ENCODE measurements at places on chromosomes 2 and 18.

DNA sequence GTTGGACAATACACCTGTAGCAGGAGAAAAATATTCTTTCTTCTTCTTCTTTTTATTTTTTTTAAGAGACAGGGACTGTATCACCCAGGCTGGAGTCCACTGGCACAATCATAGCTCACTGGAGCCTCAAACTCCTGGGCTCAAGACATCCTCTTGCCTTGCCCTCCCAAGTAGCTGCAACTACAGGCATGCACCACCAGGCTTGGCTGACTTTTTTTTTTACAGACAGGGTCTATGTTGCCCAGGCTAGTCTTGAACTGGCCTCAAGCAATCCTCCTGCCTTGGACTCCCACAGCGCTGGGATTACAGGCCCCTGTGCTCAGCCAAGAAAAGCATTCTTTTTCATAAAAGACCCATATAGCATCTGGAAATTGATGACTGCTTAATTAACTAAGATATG is 17.1 kb upstream of the ARHGAP28 start:
- DNase-seq: no peak

GRCh38 chr2:121974897-121975661 is 219.6 kb downstream of the TSN start:
- peak; percentile 53 for DNase-seq

GRCh38 chr18:69401972-69402532 is 1.4 kb downstream of the DOK6 start:
- peak; percentile 26 for DNase-seq

DNA sequence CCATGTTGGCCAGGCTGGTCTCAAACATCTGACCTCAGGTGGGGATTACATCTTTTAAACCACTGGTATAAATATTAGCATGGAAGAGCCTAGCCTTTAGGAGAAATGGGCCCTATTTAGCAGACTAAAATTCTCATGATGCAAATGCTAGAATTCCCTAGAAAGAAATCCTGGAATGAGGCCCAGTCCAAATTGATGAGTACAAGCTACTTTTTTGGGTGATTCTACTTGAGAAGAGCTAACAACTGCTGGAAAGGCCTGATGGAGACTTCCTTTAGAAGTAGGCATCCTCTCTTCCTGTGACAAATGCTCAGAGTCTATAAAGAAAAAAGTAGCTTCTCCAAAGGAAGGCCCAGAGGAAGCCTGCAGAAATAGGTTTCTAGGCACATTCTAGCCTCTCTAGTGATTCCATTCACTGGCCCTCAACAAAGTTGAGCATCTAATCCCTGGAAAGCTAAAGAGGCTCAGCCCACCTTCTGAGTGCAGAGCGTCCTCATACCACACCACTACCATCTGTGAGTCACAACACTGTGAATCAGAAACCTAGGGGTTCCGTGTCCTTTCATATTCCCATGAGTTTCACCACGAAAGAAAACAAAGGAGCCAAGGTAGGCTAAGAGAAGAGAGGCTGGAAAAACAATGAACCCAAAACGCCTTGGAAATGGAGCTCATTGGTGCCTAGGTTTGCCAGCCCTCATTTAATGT is 183.1 kb downstream of the C1D start:
- DNase-seq: no peak

GRCh38 chr2:221109552-221109951 is 462.6 kb downstream of the EPHA4 start:
- no peak for DNase-seq

DNA sequence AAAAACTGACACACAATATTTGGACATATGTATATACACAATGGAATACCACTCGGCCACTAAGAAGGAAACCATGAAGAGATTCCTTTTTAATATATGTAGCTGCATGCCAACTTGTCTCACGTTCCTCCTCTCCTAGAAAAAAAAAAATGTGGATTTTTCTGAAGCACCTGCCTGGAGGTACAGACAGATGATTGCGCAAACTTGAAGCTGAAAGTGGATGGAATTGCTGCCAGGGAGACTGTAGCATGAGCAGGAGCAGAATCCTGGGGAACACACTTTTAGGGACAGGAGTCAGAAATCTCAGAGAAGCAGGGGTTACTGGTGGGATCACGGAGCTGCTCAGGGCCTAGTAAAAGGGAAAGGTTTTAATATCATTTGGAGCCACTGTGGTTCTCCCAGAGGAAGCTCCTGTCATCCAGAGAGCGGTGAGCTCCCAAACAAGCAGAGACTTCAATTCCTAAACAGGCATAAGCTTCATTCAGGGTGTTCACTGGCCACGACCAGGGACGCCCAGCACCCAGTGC is 640 bp upstream of the SPR start:
- no peak for DNase-seq

- no peak for DNase-seq
These were observed 173.9 kb downstream of the HDAC4 start for GRCh38 chr2:239226677-239227581.

- DNase-seq: no peak
These were observed 12.6 kb upstream of the PROM2 start for GRCh38 chr2:95261602-95262001.

DNA sequence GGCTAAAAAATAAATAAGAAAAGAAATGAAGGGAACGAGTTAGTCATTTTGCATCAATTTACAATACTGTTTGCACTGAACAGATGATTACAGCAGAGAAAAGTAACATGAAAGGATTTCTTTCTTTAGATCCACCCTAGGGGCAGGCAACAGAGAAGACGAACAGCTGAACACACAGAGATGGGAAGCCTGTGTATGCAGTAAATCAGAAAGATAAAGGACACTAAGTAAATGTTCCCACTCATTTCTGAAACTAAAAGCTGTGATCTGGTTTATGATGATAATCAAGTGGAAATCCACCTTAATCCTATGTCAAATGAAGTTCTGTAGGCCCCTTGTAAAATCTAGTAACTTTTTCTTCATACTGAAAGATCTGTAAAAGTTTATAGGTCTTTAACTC is 54.2 kb downstream of the AKAIN1 start:
- no peak for DNase-seq

DNA sequence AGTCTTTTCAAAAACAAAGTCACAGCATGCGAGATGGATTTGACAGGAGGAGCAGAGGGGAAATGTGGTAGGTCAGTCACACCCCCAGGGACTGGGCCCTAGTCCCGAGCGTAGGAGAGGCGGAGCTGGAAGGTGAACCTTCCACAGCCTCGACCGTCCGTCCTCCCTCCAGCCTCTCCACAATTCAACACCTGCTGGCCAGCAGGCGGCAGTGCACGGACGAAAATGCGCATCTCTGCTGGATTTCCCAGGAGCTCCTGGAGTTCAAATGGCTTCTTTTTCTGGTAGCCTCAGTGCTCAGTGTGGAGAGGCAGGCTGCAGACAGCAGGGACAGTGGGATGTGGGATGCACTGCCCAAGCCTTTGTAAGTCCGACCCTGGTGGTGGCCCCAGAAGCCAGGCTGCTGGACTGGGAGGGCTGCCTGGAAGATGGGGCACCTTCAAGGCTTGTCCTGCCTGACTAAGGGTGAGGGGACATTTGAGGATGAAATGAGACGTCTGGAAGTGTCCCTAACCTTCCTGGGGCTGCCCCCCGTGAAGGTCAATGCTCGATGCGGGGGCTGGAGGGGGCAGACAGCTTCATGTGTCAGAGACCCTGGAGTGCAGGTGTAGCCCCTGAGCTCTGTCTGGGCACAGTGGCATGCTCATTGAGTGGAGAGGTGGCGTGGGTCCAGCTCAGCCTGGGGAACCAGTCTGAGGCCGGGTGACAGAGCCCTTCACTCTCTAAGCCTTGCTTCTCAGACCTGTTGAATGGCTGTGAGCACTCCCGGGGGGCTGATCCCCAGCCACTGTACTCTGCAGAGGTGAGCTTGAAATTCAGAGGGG is 189.5 kb downstream of the TFCP2L1 start:
- DNase-seq: peak; percentile 82

- no peak for DNase-seq
These were observed 3.0 kb downstream of the SP5 start for GRCh38 chr2:170717991-170718589.

GRCh38 chr18:51647942-51648341 is 450.5 kb upstream of the MEX3C start:
- DNase-seq: no peak

GRCh38 chr2:158805255-158805654 is 10.1 kb downstream of the DAPL1 start:
- no peak for DNase-seq

- peak; percentile 73 for DNase-seq
These were observed 727 bp downstream of the KIF1A start for GRCh38 chr2:240819126-240819857.

DNA sequence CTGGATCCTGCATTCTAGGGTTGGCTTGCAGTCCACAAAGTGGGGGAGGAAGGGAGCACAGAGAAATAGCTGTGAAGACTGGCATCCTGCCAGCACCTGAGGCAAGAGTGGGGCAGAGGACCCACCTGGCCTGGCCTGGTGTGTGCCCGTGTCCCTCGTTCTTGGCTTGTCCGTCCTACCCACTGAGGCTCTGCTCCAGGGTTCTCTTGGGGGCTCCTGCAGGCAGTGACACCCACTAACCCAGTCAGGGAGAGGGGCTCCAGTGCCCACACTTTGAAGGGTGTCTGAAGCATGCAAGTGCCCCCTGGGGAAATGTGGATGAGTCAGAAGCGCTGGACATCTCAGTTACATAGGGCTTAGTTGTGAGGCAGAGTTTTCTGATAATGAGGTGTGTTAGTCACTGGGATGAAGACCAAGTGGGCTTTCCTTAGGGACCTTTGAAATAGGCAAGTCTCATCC is 79.4 kb downstream of the SLC4A3 start:
- no peak for DNase-seq

DNA sequence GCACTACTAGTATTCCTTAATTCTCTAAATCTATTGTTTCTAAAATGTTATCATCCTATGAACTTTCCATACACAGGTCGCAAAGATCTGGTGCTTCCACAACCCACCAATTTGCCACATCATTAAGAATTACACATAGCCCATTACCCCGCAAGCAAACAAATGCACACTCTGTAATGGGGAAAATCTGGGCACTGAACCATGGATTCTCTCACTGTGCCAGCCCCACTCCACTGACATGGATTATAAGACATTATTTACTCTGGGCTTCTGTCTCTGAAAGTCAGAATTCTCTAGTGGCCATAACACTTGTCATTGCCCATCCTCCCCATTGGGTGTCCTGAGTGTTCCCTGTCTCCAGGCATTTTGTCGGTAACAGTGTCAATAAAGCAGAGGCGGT is 537.1 kb downstream of the EPHA4 start:
- no peak for DNase-seq

- no peak for DNase-seq
These were observed 13.2 kb upstream of the RAPGEF4 start for GRCh38 chr2:172722481-172722880.

GRCh38 chr2:231130336-231131056 is 5.7 kb upstream of the HTR2B start:
- no peak for DNase-seq

Data from glutamatergic neuron (in vitro differentiated cells).